ENCODE measurements at places on chromosomes 2 and 18.

DNA sequence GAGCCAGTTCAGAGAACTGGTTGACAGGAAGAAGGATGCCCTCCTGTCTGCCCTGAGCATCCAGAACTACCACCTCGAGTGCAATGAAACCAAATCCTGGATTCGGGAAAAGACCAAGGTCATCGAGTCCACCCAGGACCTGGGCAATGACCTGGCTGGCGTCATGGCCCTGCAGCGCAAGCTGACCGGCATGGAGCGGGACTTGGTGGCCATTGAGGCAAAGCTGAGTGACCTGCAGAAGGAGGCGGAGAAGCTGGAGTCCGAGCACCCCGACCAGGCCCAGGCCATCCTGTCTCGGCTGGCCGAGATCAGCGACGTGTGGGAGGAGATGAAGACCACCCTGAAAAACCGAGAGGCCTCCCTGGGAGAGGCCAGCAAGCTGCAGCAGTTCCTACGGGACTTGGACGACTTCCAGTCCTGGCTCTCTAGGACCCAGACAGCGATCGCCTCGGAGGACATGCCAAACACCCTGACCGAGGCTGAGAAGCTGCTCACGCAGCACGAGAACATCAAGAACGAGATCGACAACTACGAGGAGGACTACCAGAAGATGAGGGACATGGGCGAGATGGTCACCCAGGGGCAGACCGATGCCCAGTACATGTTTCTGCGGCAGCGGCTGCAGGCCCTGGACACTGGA, 92.5 kb upstream of the EML6 start:
- no peak for DNase-seq

DNA sequence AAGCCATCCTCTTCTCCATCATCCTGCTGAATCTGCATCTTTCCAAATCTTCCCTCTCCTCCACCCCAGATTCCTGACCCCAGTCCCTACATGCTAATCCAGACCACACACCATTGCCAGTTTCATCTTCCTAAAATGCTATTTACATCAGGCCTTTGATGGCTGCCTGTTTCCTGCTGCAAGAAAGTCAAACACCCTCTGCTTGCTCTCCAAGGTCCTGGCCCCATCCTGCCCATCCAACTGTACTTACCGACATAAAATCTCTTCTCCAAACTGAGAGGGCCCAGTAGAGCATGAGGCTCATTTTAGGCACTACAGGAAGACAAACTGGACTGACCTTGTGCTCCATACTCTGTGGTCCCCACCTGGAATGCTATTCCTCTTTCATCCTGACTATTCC, 19.0 kb downstream of the ALK start:
- no peak for DNase-seq

- no peak for DNase-seq
Measured at GRCh38 chr2:195709901-195710806, 53.1 kb downstream of the SLC39A10 start.

- no peak for DNase-seq
Measured at GRCh38 chr2:218368150-218368528, 11.5 kb downstream of the CATIP start.

DNA sequence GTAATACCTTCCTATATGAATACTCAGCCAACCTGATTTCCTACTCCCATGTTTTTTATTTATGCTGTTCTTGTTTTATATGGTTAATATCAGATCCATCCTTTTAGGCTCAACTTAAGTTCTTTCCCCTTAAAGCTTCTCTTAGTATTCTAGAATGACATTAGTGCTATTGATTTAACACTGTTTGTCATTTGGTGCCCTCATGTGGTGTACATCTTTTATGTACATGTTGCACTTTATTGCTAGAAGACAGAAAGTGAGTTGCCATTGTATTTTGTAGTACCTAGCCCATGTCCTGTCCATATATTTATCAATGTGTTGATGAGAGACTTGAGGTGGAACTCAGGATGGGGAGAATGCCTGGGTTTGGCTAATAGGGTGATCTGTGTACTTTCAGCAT, 2.5 kb downstream of the HTRA2 start:
- DNase-seq, result no peak

DNA sequence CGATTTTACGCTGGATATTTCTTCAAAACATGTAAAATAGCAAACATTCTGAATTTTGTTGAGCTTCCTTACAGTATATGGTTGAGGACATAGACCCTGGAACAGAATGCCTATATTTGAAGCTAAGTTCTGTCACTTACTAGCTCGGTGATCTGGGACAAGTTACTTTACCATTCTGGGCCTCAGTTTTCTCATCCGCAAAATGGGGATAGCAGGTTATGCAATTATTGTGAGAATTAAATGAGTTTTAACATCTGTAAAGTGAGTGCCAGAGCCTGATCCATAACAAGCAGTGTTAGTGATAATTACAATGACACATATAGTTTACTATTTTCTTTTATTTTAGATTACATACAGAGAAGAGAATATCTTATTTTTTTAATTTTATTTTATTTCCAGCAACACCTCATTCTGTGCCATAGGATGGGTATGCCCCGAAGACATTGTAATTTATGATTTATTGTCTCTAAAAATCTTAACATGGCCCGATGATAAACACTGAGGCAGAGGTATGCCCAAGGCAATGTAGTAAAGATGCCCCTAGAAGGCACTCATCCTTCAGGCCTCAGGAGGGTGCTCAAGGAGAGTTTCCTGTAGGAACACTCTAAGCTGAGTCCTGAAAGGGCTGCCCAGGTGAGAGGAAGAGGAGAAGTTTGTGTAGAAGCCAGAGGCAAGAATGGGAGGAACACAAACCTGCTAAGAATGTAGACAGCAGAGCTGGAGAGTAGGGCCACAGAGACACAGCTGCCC, 250.9 kb downstream of the BCL11A start:
- no peak for DNase-seq

DNA sequence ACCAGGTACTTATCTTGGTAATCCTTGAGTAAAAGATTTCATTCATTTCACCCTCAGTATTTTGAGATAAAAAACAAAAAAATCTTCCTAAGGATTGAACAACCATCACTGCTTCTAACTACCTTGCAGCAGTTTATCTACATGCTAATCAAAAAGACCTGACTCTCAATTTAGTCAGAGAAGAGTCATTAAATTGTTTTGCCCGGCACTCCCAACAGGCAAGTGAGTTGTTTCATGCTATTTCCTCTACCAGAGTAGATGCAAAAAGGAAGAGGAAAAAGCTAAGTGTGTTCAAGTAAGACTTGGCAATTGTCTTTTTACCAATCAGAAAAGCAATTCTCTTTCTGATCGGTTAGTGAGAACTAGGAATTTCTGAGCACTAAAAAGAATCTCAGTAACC, 39.5 kb downstream of the MYO5B start:
- DNase-seq, result no peak

- peak; percentile 58 for DNase-seq
Measured at GRCh38 chr2:8684878-8685696, 3.2 kb downstream of the ID2 start.

DNA sequence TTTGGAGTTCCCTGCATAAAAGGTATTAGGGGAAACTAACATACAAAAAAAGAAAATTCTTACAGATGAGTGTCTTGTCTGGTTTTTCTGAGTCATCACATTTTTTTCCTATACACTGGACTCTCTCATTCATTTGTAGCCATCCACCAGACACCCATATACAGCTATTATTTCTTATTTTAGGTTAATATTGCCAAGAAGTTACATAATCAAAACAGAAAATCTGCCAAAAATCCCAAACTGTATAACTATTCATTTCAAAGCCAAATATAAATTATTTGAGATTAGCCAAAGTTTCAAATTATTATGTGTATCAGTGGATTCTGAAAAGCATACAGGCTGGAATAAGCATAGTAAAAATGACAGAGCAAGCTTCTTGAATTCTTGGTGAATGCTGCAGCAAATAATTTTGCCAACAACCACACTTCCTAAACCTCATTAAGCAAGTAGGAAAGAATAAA, 191.2 kb downstream of the NCKAP5 start:
- DNase-seq, result no peak

All from activated naive CD4-positive, alpha-beta T cell treated with Interleukin-2 at 50 U/mL for 16 hours (primary cell).